Spleen (tissue), 13 donors: ENCODE measurements at places on chromosomes 11 and 22. TPM values are rescaled to one million over a fixed set of nuclear protein-coding genes. Genes with fewer than 3 reads are reported as not detected.

GRCh38 chr11:115527534-115528125 is 23.4 kb upstream of the CADM1 start:
- DNase-seq, result no peak

DNA sequence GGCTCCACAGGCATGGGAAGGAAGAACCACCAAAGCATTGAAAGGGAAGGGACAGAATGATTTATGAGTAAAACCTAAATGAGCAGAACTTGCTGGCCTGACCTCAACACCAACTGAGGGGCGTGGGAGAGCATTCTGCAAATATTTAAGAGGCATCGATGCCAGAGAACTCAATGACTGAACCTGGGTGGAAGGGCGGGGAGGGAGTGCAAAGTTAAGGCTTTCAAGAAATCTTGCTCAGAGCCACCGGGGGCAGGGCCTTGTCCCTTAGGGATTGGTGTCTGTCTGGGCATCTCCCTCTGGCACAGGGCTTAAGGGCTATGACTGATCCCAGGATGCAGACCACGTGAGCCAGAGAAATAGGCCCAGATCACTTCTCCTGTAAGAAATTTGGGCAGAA is 137.1 kb downstream of the ADAMTS15 start:
- DNase-seq, result no peak

Gene TMEM138
- 53.9 TPM for polyA plus RNA-seq

Gene BTG4
- polyA plus RNA-seq, result not detected

DNA sequence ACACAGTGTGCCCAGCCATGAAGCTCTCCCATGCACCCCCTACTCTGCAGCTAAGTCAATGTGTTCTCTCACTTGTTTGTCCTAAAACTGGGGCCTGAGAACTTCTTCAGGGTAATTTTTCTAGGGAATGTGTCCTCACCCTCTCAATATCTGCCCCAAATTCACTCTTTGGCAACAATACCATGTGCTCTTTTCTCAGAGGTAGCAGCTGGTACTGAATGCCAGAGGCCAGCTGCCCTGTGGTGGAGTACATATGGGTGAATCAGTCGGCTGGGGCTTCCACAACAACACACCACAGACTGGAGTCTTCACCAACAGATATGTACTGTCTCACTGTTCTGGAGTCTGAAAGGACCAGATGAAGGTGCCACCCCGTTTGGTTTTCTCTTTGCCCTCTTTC is 97.7 kb upstream of the TOP3B start:
- DNase-seq, result no peak

GRCh38 chr11:100573911-100574513 is 113.1 kb upstream of the ARHGAP42 start:
- DNase-seq, result no peak

Gene SLC22A6
- polyA plus RNA-seq, result not detected

GRCh38 chr22:24591286-24591830 is 1.5 kb downstream of the LRRC75B start:
- no peak for DNase-seq

DNA sequence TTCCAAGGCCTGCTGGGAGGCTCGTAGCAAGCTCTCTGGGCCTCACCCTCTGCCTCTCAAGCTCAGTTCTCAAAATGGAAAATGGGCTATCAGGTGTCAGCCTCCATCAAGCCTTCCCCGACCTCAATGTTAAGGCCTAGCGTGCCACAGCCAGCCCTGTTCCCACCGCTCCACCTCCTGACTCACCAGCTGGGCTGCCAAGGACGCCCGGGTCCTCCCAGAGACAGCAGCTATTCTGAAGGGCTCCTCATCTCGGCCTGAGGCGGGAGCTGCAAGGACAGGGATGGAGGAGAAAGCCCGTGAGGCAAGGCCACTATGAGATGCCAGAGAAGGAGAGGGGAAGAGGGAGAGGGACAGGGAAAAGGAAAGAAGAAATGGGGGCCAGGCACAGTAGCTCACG is 19.9 kb downstream of the ARAP1 start:
- no peak for DNase-seq

GRCh38 chr22:19361501-19362103 is 69.9 kb downstream of the HIRA start:
- no peak for DNase-seq

DNA sequence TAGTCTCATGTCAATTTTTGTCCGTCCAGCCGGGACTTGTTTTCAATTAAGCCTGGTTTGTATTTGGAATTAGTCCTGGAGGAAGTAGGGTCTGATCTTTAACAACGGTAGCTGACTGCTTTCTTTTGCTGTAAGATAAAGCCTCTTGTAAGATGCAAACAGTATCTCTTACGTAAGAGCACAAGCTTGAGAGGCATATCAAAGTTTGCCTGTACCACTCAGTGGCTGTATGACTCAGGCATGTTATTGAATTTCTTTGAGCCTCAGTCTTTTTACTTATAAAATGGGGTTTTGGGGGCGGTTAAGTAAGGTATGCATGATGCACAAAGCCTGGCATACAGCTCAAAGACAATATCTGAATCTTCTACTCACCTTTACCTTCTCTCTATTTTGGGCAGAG is 198.4 kb upstream of the NARS2 start:
- no peak for DNase-seq

DNA sequence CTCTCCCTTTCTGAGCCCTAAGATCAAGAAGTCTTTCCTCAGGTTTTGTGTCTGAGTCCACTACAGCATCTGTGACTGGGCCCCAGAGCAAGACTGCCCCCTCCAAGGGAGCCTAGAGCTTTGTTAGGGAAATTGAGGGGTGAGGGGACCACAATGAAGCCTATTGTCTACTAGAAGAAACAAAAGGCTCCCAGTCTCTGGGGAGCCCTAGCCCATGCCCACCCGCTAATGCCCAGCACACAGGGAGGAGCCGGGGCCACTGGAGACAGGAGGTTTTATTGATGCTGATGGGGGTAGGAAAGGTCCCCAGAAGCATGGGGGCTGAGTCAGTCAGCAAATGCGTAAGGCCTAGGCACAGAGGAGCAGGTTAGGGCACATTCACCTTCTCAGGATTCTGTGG is 14.0 kb downstream of the RHOG start:
- peak; percentile 48 for DNase-seq

Gene LRRC55
- polyA plus RNA-seq, result 0.19 TPM

DNA sequence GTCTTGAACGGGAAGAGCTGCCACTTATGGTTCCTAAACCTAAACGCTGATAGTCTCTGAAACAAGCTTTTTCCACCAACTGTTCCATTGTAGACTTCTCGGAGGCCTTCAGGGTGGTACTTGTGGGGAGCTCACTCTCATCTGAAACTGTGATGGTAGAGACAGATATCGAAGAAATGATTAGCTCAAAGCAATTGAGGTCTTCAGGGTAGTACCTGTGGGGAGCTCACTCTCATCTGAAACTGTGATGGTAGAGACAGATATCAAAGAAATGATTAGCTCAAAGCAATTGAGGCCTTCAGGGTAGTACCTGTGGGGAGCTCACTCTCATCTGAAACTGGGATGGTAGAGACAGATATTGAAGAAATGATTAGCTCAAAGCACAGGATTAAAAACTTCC is 175.7 kb downstream of the SWAP70 start:
- no peak for DNase-seq

- no peak for DNase-seq
Observed at GRCh38 chr11:112644410-112645131, 316.6 kb upstream of the NCAM1 start.

- DNase-seq, result no peak
Observed at GRCh38 chr11:113311536-113311935, 2.8 kb upstream of the TTC12 start.

DNA sequence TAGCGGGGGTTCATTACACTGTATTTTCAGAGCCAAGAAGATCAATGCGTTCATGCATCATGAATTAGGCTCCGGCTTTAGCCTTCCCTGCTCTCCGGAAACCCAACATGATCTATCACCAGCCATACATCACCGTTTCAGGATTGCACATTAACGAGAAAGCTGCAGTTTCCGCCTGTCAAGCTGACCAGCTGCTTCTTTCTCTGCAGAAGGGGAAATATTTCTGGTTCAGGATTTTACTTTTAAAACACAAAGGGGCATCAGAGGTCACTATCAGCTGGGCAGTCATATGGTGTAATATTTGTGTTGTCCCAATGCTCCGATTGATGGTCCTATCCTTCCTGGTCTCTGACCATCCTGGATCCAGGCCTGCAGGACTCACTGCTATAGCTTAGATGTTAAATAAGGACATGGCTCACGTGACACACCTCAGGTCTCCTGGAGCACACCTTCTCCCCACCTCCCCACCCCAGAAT is 21.4 kb upstream of the CADM1 start:
- no peak for DNase-seq

Gene OSM
- 1.2 TPM for polyA plus RNA-seq

Gene APOL5
- polyA plus RNA-seq, result not detected

Gene UPK3A
- 2.4 TPM for polyA plus RNA-seq
